ENCODE measurements at places on chromosomes 2 and 18.

GRCh38 chr2:160381425-160381951 lies 112.1 kb downstream of the RBMS1 start:
- no peak for DNase-seq

GRCh38 chr2:223786943-223787342 lies 50.4 kb downstream of the AP1S3 start:
- no peak for DNase-seq

GRCh38 chr2:109028277-109028676 lies 39.3 kb upstream of the EDAR start:
- DNase-seq: no peak

DNA sequence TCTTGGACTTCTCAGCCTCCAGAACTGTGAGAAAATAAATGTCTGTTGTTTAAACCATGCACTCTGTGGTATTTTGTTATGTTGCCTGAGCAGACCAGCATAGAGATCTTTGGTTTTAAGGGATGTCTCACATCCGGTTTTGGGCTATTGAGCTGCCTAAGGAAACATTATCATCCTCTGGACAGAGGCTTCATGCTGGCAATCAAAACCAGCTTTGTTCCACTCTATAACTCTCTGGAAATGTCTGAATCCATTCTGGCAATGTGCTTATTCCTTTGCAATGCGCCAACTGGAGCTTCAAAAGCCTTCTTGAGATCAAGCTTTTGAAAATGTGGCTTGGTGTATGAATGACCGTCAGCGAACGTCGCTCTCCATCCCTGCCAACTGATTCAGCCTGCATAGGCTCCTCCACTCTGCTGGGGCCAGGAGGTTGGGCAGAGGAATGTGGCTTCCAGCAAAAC lies 183.6 kb upstream of the MGAT5 start:
- peak; percentile 64 for DNase-seq
